ENCODE measurements at places on chromosomes 6 and 20.
A peak's percentile ranks its signal among the peaks of the same experiment; 100 is the strongest.

- DNase-seq: no peak
Observed at GRCh38 chr20:37266940-37267666, 5.5 kb upstream of the GHRH start.

DNA sequence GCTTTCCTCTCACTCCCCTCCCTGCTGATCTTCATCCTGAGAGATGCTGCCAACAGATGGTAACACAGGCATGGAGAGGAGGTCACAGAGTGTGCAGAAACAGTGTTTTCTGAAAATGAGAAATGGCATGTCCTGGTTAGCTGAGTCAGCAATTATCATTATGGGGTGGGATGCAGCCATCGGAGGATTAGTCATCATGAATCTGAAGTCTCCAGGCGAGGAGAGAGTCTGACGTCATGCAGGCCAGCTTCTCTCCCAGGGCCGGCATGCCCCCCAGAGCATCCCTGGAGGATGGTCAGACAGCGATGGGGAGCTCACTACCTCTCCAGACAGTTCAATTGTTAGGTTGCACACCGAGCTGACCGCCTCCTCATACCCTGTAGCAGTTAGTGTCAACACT lies 4.7 kb upstream of the GTSF1L start:
- DNase-seq: peak; percentile 64

DNA sequence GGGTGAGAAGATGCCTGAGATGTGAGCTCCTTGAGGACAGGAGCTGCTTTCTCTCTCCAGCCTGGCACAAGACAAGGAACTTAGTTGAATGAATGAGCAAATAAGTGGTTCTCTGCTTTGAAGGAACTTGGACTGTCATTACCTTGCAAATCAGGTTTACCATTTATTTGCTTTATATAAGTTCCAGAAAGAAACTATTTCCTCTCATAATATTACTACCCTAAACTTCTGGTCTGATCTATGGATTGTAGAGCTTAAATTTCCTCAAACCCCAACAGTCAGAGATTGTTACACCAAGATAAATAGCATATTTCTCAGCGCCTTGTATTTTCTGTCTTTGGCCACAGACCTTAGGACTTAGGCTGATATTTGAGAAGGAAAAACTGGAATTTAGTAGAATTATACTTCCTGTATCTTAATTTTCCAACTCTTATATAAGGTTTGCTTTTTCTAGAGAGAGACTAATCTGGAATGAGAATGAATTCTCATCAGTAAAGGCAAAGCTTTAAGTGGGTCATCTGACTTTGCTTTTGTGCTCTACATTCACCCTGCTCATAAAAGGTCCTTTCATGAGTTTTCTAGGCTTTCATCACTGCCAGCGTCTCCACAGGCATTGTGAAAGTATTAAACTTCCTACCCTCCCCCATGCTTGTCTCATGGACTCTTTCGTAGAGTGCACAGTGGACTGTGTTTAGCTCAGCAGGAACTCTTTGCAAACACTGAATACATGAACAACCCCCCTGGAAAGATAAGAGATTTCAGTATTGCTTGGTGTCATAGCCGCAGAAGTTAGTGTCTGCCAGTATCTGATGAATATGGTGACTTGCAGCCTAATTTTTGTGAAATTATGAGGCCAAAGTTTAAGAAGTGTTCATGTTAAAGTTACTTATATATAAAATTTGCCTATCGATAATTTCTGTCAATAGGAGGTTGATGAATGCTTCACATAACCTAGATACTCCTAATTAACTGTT lies 74.0 kb downstream of the PTPRA start:
- peak; percentile 88 for DNase-seq

DNA sequence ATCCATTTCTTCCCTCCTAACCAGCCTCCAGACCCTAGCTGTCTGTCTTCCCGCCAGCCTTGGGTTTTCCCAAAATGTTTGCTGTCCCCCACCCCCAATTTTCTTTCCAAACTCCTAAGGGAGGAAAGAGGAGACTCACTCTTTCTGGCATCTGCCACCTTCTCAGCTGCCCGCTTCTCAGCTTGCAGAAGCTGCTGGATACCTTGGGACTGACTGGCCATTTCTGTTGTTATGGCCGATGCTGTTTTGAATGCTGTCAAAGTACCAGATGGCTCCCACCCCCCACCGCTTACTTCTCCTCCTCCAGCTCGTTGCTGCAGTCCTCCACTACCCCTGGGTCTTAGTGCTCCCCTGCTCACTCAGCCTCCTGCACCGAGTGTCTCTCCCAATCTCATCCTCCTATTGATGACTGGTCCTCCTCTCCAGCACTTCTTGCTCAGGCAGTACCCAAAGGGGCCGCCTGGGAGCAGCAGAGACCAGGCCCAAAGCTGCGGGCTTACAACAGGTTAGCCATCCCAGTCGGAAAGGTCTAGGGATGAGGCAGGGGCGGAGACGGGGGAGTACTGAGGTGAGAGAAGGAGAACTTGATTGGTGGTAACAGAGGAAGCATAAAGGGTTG lies at the start of gene ATP6V1G2:
ATP6V1G2 (minus strand) TSS at position 270 of the 619 bp plus-strand sequence; CDS start at position 221, 49 bp downstream.
- peak; percentile 92 for DNase-seq

DNA sequence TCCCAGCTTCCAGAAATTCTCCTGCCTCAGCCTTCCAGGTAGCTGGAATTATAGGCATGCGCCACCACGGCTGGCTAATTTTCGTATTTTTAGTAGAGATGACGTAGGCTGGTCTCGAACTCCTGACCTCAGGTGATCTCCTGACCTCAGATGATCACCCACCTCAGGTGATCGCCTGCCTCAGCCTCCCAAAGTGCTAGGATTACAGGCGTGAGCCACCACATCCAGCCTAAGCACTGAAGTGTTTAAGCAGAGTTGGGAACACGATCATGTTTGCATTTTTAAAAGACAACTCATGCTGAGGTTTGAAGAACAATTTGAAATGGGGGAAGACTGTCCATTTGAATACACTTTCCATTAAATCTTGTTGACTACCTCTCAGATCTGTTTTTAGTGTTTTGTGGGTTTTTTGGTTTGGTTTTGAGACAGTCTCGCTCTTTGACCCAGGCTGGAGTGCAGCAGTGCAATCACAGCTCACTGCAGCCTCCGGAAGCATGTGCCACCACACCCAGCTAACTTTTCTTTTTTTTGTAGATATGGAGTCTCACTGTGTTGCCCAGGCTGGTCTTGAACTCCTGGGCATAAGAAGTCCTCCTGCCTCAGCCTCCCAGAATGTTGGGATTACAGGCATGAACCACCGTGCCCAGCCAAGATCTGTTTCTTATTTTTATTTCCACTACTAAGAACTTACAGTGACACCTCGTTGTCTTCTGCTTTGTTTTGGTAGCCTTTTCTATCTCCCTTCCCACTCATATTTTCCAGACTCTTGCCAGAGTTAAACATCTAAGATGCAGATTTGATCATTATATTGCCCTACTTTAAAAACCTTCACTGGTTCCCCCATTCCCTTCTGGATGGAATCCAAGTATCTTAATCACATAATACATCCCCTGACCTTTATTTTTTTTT lies 5.5 kb downstream of the CASP8AP2 start:
- no peak for DNase-seq

DNA sequence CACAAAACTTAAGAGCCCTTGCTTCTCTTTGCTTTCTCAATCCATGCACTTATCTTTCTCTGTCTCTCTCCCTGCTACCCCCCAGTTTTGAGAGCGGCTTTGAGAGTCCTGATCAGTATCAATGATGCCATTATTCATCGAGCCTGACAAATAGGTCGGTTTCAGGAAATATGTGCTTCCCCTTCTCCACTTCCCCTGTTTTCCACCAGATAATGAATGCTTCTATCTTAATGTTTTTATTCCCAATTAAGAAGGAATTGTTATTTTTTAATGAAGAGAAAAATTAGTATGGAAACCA lies 117.7 kb downstream of the KIF13A start:
- DNase-seq: no peak

DNA sequence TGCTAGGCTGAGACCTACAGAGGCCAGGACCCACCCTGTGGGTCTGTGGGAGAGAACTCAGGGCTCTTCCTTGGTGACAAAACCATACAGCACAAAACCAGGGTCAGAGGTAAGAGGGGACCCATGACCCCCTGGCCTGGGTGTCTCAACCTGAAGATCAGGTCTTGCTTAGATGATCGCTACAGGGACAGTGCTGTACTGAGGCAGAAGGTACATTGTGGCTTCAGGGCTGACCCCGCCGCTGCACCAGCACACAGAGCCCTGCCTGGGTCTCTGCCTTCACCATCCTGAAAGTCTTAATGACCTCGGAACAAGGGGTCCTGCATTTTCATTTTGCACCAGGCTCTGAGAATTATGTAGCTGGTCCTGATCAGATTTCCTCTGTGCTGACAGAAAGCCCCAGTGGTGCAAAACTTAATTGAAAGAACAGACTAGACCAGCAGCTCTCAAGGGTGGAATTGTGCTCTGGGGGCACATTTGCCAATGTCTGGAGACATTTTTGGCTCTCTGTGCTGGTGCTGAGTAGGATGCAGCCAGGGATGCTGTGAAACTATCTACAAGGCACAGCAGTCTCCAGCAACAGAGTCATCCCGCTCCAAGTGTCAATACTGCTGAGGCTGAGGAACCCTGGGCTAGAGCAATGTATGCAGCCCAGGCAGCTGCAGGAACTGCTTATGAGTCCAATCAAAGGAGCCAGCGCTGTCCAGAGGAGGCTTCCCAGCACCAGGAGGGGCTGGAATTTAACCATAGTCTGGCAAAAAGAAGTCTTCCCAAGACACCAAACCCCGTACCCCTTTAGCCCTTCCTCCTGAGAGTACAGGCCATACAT lies 254.9 kb downstream of the ERMARD start:
- DNase-seq: no peak

DNA sequence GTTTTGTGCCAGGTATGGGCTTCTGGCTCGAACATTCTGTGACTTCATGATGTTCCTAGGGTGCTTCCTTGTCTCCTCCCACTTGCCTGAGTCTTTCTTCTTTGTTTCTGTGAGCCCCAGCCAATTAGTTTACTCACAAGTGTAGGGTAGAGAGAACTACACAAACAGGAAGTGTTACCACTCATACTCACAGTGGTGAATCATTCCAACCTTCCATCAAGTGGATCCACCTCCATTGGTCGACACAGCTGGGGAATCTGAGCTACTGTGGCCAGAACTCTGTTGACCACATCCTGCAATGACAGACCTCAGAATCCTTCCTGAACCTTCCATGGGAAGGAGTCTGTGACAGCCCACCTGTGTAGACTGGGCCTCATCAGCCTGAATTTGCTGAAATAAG lies 76.8 kb downstream of the UNC5CL start:
- DNase-seq: peak; percentile 94

GRCh38 chr6:103872233-103872632 lies 987.5 kb downstream of the HACE1 start:
- DNase-seq: no peak

GRCh38 chr6:137497721-137498463 lies 3.7 kb upstream of the OLIG3 start:
- DNase-seq: no peak

- peak; percentile 67 for DNase-seq
Observed at GRCh38 chr20:37680420-37680819, 13.4 kb upstream of the CTNNBL1 start.

- DNase-seq: no peak
Observed at GRCh38 chr6:101516578-101516977, 123.1 kb downstream of the GRIK2 start.

DNA sequence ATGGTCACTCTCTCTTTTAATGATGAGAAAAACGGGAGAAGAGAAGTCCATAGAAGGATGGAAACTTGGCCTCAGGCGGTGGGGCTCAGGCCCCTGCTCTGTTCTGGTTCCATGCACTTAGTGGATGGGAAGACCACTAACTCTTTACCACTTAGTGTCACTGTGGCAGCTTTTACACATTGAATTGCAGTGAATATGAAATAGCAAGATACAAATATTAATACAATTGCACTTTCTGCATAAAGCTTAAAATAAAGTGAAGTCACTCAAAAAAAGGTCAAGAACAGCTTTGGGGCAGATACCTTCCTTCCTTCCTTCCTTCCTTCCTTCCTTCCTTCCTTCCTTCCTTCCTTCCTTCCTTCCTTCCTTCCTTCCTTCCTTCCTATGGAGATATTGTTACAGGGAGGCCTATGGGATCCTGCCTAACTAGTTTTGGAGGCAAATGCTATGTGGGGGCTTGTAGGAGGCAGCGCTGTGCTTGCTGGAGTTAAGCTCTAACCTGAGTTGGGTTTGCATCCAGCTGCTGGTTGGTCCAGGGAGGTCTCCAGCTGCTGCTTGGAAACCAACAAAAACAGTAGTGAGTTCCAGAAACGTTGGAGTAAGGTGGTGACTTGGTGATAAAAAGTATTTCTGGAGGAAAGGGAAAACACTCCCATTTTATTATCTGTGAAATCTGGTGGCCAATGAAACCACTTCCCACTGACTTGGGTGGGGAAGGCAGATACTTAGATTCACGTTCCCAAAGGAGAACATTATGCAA lies 62.3 kb upstream of the NKX2-2 start:
- no peak for DNase-seq

GRCh38 chr6:42898891-42899361 lies 16.9 kb upstream of the PTCRA start:
- DNase-seq: peak; percentile 78

- no peak for DNase-seq
Observed at GRCh38 chr6:156562019-156562418, 215.2 kb upstream of the ARID1B start.

- DNase-seq: no peak
Observed at GRCh38 chr20:31967830-31968249, at the start of gene XKR7. Gene XKR7, plus strand, starts transcription at chr20:31968151. Its CDS starts 25 bp downstream, at chr20:31968176.

DNA sequence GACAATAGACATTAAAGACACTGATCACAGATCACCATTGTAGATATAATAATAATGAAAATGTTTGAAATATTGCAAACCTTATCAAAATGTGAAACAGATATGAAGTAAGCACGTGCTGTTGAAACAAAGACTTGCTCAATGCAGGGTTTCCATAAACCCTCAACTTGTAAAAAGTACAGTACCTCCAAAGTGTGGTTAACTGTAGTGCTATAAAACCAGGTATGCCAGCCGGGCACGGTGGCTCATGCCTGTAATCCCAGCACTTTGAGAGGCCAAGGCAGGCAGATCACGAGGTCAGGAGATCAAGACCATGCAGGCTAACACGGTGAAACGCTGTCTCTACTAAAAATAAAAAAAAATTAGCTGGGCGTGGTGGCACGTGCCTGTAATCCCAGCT lies 96.6 kb downstream of the ZFAND3 start:
- no peak for DNase-seq

GRCh38 chr6:126535595-126535994 lies 195.7 kb downstream of the CENPW start:
- no peak for DNase-seq

DNA sequence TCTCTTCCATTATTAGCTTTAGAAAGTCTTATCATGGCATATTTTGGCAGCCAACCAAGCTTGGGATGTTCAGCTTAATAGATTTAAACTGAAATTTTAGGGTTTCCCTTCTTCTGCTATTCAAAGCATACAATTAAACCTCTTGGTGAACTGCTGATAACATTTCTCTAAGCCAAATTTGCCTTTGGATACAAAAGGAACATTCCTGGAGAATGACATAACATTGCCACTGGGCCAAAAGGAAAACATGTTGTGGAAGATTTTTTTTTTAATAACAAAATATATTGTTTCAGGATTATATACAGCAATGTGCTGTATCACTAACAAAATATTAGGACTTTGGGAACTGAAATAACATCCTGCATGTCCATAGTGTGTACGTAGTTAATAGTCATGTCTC lies 215.1 kb upstream of the TBX18 start:
- no peak for DNase-seq
